ENCODE measurements at places on chromosomes 1 and 21.

DNA sequence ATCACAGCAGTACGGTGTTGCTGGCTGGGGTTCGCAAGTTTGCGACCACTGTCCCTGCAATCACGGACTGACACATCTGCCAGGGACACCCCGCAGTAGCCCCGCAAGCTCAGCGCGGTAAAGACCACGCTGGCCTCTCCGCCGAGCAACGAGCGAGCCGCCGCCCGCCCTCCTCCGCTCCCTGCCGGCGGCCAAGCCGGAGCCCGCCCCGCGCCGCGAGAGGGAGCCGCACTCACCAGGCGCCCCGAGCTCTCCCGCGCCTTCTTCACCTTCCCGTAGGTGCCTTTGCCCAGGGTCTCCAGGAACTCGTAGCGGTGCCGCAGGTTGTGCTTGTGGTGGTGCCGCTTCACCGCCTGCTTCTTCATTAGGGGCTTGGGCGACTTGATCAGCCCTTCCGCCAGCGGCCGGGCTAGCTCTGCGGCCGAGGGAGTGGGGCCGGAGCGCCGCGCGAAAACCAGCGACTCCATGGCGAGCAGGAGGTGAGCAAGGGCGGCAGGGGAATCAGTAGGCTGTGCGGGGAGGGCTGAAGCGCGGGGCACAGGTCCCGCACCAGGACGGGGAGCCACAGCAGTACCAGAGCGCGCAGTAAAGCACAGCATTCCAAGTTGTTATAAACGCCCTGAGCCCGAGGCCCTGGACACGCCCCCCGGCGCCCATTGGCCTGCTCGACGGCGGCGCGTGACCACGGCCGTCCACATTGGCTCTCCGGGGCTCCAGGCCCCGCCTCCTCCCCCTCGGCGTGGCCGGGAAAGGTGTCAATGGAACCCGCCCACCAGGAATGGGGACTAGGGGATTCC is at the start of gene NUAK2:
NUAK2 (minus strand) TSS at position 584 of the 797 bp plus-strand sequence; CDS start at position 467, 117 bp downstream.
- peak; percentile 99 for DNase-seq

DNA sequence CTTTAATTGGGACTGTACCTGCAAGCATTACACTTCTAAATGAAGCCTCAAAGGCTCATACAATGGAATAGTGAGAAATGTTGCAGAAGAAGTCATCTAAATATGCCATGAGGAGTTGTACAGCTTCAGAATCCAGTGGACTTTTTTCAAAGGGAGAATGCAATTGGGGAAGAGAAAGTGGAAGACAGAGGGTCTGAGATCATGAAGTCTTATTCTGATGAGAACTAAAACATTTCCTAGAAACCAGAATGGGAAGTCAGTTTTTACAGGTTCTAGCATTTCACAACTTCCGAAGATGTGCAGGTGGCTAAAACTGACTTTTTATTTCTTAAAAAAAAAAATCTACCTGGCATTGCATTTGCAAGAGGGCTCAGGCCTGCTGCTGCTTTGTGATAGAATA is 424.4 kb upstream of the RUNX1 start:
- DNase-seq: no peak

DNA sequence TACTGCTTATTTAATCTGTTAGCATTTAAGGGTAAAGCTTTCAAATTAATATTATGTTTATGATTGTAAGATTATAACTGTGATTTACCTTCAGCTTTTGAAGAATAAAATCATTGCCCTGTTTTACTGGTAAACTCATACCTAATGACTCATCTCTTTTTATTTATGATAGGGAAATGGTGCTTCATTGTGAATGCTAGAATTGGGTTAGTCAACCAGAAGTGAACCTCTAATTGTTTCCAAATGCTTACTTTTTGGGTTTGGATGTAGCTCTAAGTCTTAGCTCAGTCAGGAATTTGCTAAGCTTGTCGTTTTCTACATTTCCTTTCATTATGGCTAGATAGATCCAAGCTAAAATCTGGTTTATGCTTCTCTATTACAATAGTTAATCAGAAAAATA is 59.4 kb downstream of the SLC30A7 start:
- DNase-seq: no peak

GRCh38 chr1:226763905-226764264 is 24.8 kb upstream of the ITPKB start:
- DNase-seq: no peak

- no peak for DNase-seq
These were observed 30.0 kb downstream of the ADAMTS1 start for GRCh38 chr21:26815197-26815596.

GRCh38 chr1:31694069-31694963 is 9.5 kb downstream of the COL16A1 start:
- no peak for DNase-seq

DNA sequence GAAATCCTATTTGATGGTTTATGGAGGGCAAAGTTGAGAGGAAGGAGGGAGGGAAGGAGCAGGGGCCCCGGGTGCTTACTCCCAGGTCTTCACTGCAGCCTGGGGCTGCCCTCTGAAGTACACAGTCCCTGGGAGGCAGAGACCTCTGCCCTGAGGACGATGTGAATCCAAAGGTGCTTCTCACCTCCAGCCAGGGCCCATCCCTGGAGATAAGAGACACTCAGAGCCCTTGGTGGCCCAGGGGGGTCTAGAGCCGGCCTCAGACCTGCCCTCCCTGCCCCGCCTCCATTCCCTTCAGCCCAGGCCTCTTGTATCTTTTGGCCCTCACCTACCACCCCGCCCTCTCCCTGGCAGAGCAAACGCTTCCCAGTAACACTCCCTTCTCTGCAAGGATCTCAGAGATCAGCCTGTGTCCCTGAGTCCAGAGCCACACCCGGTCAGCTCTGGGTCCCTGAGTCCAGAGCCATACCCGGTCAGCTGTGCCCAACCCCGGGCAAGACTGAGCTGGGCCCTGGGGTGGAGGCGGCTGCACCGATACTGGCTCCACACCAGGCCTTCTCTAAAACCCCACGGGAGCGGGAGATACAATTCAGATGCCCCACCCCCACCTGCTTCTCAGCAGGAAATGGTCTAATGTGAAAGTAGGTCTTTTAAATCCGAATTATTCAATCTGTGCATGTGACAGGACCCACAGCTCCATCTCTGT is 3.6 kb upstream of the GNB1 start:
- no peak for DNase-seq

DNA sequence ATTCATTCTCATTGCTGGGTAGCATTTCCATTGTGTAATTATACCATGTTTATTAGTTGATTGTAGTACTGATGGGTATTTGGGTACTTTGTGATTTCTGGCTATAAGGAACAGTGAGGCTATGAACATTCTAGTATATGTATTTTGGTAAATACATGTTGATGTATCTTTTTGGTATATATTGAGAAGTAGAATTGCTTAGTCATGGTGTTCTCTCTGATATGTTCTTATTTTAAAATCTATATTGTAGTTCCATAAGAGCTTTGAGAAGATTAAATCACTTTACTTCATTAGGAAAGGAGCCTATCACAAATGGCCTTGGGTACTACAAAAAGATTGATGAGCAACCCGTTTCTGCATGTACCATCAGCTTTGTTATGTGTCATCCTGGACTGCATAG is 13.4 kb downstream of the MIXL1 start:
- no peak for DNase-seq

GRCh38 chr1:218521414-218522169 is 176.5 kb downstream of the TGFB2 start:
- no peak for DNase-seq

DNA sequence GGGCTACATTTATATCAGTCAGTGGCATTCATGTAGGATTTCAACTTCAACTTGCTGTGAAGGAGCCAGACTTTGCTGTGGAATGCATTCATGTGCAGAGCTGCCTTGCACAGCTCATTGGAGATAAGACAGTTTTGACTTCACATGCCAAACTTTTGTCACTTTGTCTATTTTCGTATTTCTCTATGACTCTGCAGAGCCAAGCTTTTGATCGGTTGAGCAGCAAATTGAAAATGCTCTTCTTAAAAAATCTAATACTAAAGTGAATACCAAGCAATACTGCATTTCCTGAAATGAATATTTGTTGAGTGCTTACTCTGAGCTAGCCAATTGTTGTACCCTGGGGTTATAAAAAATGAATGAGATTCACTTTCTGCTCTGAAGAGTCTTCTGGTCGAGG is 388.7 kb downstream of the ST6GALNAC3 start:
- DNase-seq: no peak

GRCh38 chr1:196544617-196545016 is 63.6 kb downstream of the KCNT2 start:
- DNase-seq: no peak

DNA sequence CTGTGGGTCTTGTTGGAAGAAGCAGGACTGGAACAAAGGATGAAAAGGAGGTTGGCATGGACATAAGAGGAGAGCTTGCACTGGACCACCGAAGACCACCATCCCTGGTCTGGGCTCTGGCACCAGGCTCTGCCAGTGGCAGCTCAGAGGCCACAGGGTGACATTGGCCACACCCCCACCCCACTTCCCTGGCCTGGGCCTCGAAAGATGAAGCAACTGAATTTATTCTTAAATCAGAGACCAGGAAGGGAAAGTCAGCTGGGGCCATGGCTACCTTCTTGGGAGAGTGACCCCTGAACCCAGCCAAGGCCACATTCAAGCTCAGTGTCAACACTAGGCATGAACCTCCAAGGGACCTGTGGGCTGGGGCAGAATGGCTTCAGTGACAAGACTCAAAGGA is 4.0 kb downstream of the KLHDC7A start:
- no peak for DNase-seq

DNA sequence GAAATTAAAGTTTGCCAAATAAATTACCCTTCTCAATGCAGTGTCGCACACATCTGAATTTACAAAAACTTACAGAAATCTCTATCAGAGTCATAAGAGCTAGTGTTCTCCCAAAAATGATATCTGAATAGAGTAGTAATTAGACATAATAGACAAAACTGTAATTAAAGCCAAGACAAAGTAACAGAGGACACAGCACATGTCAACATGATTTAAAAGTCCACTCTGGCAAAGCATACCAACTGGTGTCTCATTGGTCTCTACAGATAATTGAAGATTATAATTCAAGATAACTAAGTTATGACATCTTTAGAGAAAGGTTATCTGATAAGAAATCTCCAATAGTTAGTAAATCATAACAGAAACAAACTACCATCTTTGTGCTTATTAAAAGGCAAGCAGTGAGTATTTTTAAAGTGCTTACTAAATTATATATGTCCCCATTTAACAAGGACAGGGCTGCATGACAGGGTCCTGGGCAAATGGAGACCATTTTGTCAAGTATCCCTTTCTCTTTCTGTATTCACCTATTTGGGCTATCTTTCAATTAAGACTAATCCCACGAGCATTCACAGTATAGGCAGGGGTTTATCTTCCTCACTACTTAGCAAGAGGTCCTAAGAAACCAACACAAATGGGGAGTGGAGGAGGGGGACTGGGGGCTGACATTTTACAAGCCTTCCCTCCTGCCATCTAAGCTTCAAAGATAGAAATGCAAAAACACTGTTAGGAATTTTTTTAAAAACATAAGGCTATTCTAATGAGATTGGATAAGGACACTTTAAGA is 26.0 kb downstream of the PTP4A2 start:
- no peak for DNase-seq

DNA sequence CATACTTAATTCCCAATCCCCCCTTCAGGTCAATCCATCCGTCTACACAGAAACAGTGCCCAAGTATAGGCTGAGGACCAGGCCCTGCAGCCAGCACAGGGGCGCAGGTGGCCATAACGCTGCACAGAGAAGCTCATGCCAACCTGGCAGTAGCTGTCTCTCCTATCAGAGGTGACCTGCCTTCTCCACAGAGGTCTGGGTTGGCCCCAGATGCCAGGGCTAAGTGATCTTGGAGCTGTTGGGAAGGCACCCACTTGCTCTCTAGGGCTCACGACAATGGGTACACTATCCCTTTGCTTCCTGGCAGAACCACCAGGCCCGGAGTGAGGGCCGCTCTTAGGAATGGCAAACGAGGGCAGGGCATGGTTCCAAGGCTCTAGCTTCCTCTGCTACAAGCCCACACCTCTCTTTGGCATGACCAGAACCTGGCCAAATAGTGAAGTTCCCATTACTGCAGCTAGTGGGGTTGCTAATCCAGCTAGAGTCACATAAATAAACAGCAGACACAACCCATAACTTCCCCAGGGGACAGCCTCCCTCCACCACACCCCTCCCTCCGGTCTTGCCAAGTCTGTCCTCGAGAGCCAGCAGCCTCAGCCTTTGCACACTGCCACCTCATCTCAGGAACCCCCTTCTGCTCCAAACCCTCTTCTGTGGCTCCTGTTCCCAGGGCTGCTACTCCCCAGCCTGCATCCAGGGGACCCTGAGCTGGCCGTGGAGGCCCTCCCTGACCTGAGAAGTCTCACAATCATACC is 113.0 kb downstream of the GLIS1 start:
- DNase-seq: no peak

GRCh38 chr1:79760531-79760930 is 754.0 kb upstream of the ADGRL4 start:
- DNase-seq: no peak

DNA sequence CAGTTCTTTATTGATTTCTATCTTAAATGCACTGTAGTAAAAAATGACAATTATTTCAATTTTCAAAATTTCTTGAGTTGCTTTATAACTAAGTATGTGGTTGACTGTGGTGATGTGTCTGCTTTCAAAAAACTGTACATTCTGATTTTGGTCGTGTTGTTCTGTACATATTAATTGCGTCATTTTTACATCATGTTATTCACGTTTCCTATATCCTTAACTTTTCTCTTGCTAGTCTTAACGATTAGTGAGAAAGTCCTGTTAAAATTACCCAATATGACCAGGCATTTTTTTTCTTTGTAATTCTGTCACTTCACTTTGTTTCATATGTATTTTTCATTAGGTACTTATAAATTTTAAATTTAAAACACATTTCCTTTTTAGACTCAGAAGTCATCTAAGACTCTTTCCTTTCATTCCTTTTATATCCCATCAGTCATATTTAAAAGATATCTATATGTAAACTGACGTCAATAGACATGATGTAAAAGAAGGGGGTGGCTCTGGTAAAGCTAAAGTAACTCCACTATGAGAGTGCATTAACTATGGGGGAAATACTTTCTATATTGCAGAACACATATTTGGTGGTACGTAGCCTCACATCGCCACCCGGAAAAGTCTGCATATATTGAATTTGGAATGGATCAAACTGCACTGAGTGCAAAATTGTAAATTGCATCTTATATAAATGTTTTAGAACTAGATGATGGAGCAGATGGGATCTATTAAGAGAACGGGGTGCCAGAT is 1.1 kb upstream of the COA6 start:
- DNase-seq: no peak

DNA sequence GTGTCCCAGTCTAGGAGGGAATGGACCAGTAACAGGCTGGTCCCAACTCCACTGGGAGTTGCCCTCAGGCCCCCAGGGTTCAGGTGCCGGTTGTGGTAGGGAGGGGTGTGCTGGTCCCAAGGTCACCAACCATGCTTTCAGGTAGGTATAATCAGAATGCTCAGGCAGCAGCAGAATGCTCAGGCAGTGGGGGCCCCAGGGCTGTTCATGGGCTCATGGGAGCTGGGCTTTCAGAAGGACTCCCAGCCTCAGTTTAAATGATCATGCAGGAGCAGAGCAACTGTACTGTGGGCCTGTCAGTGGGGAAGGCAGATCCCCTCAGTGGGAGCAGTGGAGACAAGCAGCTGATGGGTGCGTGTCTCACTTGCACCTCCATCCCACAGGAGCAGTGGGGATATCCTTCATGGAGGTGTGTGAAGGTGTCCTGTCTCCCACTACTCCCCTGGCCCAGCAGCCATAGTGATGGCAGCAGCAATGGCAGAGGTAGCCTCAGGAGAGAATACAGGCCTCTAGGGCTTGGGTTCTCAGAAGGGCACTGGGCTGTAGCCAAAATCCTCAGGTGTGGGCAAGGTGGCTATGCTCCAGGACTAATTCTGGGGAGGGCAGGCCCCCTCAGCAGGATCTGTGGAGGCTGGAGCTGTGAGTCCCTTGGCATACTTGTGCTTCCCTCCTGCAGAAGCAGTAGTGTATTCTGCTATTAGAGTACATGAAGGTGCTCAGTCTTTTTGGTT is 917.3 kb upstream of the B3GALT2 start:
- DNase-seq: no peak

- no peak for DNase-seq
These were observed 184.5 kb downstream of the FASLG start for GRCh38 chr1:172843444-172843843.
